CD4-positive, CD25-positive, alpha-beta regulatory T cell (primary cell): ENCODE measurements at places on chromosomes 5 and 9. TPM values are rescaled to one million over a fixed set of nuclear protein-coding genes. Genes with fewer than 3 reads are reported as not detected.
A peak's percentile ranks its signal among the peaks of the same experiment; 100 is the strongest.

GRCh38 chr5:180717989-180718388, 21.9 kb downstream of the OR2Y1 start:
- no peak overlapping the region for H3K4me3 ChIP-seq
- no peaks in the 10 kb centered on the region for H3K36me3 ChIP-seq
- H3K4me1 ChIP-seq, result peaks cover 4% of the 10 kb centered on the region
- H3K27ac ChIP-seq, result no peak overlapping the region
- DNase-seq, result peak; percentile 81
- H3K27me3 ChIP-seq, result peaks cover 12% of the 10 kb centered on the region

DNA sequence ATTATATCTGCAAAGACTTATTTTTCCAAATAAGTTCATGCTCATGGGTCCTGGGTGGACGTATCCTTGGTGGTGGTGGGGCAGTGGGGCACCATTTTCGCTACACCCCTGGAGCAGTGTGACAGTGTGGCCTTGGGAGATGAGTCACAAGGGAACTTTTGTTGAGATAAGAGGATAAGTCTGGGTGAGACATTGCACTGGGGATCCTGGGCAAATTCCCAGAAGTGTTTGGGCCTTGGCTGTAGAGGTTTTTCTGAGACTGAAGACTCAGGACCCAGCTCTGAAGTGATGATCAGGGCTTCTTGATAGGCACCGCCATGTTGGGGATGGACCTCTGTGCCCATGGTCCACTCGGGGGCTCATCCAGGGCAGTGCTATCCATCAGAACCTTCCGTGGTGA, 149.4 kb downstream of the MACROH2A1 start:
- no peak for DNase-seq
- H3K27me3 ChIP-seq, result no peaks in the 10 kb centered on the region
- no peaks in the 10 kb centered on the region for H3K36me3 ChIP-seq
- no peak overlapping the region for H3K4me3 ChIP-seq
- H3K4me1 ChIP-seq, result no peaks in the 10 kb centered on the region

DNA sequence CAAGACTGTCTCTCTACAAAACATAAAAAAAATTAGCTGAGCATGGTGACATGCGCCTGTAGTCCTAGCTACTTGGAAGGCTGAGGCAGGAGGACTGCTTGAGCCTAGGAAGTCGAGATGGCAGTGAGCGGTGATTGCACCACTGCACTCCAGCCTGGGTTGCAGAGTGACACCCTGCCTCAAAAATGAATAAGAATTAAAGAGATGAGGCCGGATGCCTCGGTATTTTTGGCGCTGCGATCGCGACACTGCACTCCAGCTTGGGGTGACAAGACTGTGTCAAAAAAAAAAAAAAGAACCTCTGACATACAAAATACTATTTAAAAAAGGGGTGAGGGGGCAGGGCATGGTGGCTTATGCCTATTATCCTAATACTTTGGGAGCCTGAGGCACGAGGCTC, 7.3 kb downstream of the GPBP1 start:
- H3K27me3 ChIP-seq, result no peaks in the 10 kb centered on the region
- peak overlapping the region; percentile 63 for H3K27ac ChIP-seq
- DNase-seq, result peak; percentile 44
- peaks cover 10% of the 10 kb centered on the region for H3K36me3 ChIP-seq

DNA sequence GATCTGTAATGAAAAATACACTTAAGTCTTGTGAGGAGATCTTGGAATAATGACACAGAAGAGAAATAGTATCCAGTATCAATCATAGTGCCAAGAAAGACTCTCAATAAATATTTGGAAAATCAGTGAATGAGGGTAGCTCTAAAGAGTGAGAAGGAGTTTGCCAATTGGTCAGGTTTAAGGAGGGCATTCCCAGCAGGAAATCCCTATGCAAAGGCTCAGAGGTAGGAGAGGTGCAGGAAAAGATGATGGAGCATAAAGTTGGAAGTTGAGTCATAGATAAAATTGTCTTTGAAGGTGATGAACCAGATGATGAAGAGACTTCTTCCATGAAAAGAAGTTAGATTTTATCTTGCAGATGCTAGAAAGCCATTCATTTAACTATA, 27.8 kb downstream of the TNPO1 start:
- no peak overlapping the region for H3K27ac ChIP-seq
- H3K36me3 ChIP-seq, result no peaks in the 10 kb centered on the region
- no peak overlapping the region for H3K4me3 ChIP-seq
- DNase-seq, result no peak
- peaks cover 9% of the 10 kb centered on the region for H3K4me1 ChIP-seq

KIF12 gene
- not detected for total RNA-seq

CYSRT1 gene
- not detected for total RNA-seq

PCSK1 gene
- not detected for total RNA-seq

QRFP gene
- not detected for total RNA-seq

TLN1 gene
- 277 TPM for total RNA-seq

LCN1 gene
- not detected for total RNA-seq

SPINK7 gene
- total RNA-seq, result not detected
